ENCODE measurements at places on chromosomes 1 and 21.
A peak's percentile ranks its signal among the peaks of the same experiment; 100 is the strongest.

GRCh38 chr1:212237651-212238050, 47.6 kb upstream of the PPP2R5A start:
- DNase-seq, result peak; percentile 35

- DNase-seq, result no peak
These were observed 1.9 kb downstream of the S100A10 start for GRCh38 chr1:151991663-151992302.

DNA sequence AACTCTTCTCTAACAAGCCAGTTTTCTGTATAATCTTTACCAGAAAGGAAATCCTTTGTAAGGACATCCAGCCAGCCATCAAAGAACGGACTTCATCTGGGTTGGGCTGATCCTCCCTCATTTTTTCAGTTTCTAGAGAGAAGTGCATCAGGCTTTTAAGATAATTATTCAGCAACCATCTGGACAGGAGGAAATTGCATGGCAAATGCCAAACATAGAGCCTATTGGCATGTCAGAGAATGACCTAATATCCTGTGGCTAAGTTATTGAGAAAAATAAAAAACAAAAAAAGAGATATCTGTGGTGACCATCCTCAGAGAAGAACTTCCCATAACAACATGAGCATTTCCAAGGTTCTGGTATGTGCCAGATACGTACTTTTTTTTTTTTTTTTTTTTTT, 74.9 kb upstream of the BEND5 start:
- peak; percentile 61 for DNase-seq

- DNase-seq, result no peak
These were observed 383.7 kb downstream of the ZP4 start for GRCh38 chr1:237507005-237507404.

DNA sequence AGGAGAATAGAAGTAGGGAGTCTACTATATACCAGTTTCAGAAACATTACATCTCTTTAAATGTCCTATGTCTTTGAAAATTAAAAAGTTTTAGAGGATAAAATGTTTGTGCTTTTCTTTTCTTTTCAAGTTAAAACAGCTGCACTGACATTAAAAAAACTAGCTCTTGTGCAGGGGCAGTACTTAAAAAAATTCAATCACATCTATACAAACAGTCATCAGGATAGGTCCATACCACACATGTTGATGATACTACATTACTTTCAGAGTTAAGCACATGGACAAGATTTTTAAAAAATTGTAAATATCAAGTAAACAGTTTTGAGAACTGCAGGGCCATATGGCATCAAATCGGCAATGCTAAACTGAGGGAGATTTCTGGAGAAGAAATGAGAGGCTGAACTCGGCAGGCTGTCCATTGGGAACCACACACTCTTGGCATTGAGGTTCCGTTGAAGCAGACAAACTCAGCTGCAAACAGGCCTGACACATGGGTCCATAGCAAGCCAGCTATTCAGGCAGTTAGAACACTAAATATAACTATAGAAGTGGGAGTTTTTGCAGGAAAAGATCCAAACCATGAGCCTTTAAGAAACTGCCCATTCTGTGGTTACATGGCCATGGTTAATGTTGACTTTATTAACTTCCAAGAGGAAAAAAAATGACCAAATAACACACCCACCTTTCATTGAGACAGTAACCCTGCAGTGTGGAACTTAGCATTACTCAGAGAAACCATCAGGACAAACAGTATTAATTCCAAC, 84.5 kb upstream of the BCL10 start:
- peak; percentile 93 for DNase-seq

GRCh38 chr1:109904105-109904817, 6.4 kb upstream of the CSF1 start:
- no peak for DNase-seq

- no peak for DNase-seq
These were observed 29.6 kb upstream of the BTG2 start for GRCh38 chr1:203275656-203276272.

- DNase-seq, result peak; percentile 90
These were observed 51.0 kb downstream of the KIAA0319L start for GRCh38 chr1:35505911-35506798.

- DNase-seq, result no peak
These were observed 63.9 kb upstream of the EFHD2 start for GRCh38 chr1:15345705-15346345.

DNA sequence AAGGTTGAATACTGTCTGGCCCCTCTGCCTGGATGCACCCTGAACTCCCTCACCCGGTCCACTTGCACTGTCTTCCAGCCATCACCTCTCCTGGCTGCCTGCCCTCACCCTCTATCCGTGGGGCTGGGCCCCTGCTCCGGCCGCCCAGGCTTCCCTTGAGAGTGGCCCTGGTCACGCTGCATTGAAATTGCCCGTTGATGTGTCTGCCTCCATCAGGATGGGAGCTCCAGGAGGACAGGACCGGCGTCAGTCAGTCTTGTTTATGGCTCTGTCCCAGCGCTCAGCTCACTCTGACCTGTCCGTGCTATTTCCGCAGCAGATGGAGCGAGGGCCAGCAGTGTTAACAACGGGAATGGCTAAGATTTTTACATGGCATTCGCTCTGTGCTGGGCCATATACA, 34.9 kb downstream of the FOXO6 start:
- no peak for DNase-seq

- no peak for DNase-seq
These were observed 209.5 kb downstream of the APP start for GRCh38 chr21:25961042-25961441.

DNA sequence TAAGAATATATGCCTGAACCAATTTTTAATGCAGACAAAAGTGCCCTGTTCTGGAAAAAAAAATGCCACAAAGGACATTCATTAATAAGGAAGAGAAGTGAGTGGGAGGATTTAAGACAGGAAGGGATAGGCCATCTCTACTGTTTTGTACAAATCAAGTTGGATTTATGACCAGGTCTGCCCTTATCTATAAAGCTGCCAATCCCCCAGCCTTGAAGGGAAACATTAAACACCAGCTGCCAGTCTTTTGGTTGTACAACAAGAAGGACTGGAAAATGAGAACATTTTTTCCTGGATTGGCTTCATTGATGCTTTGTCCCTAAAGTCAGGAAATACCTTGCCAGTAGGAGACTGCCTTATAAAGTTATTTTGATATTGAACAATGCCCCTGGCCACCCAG, 444.0 kb downstream of the NPHP4 start:
- no peak for DNase-seq

DNA sequence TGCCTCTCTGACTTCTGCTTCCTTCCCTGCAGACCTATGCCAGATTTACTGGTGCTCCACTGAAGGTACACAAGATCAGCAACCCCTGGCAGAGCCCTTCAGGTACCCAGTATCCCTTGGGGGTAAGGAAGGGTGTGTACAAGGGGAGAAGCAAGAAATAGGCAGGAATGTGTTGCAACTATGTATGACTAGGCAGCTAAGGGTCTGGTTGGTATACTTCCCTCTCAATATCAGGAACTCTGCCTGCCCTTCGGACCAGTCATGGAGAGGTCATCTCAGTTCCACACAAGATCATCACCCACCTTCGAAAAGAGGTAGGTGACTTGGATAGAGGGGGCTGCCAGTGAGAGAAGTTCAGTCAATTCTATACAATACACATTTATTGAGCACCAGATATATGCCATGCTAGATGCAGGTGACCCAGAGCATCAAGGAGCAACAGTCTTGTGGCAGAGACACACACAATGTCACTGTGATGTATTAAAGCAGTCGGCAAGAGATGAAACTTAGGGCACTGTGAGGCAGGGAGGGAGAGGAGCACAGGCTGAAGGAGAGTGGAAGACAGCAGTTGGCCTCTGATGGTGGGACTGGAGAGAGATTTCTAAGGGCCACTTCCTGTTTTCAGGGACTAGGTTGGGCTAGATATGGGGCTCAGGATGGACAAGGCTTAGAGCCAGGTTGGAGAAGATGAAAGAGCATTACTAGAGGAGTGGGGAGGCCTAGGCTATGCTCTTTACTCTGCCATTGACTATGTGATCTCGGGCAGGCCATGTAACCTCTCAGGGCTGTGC, 2.0 kb downstream of the MTX1 start:
- no peak for DNase-seq

Data from fibroblast of mammary gland (primary cell).